8988T (cell line): ENCODE measurements at places on chromosomes 3 and 15.
A peak's percentile ranks its signal among the peaks of the same experiment; 100 is the strongest.

- no peak for DNase-seq
Observed at GRCh38 chr15:92878593-92879053, 21.5 kb upstream of the CHD2 start.

DNA sequence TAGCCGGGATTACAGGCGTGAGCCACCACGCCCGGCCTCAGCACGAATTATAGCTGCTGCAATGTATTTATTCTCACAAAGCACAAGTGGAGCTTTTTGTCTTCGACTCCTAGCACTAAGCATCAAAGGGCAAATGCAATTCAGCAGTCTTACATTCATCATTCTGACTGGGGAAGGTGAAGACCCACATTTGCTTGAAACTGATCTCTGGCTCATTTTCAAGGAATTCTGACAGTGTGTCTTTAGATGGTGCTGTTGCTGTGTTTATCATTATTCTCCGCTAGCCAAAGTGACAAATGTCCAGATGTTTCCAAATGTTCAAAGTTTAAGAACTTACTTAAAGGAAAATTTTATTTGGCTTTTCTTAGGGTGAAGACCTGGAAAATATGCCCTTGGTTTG is 55.9 kb downstream of the SGO1 start:
- no peak for DNase-seq

- DNase-seq = no peak
Observed at GRCh38 chr3:64638981-64639481, 48.8 kb downstream of the ADAMTS9 start.

GRCh38 chr3:22862111-22862510 is 341.0 kb upstream of the UBE2E2 start:
- DNase-seq = no peak

- DNase-seq = no peak
Observed at GRCh38 chr3:33064929-33065328, 32.0 kb downstream of the GLB1 start.

GRCh38 chr15:96200357-96200967 is 130.0 kb upstream of the NR2F2 start:
- DNase-seq = no peak

DNA sequence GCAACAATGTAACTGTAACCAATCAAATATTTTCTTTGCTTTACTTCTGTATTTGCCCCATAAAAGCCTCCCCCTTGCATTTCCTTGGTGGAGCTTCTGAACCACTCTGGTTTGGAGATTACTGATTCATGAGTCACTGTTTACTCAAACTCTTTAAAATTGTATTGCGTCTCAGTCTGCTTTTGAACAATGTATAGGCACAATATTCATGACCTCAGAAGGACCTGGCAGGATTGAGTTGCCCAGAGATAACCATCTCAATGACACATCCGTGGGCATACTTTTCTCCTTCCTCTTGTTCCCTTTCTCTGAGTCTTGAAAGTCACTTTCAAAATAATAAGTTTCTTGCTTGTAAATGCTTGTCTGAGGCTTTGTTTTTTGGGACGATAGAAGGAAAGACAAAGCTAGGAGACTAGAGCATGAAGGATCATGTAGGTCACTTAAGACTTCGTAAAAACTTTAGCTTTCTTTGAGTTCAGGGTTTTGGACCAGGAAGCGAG is 57.1 kb upstream of the POU1F1 start:
- DNase-seq = no peak

GRCh38 chr3:133691273-133692107 is 29.7 kb upstream of the TOPBP1 start:
- no peak for DNase-seq

GRCh38 chr3:87145553-87145952 is 81.6 kb upstream of the CHMP2B start:
- no peak for DNase-seq

- DNase-seq = peak; percentile 57
Observed at GRCh38 chr3:51675201-51675611, 4.2 kb downstream of the TEX264 start.

DNA sequence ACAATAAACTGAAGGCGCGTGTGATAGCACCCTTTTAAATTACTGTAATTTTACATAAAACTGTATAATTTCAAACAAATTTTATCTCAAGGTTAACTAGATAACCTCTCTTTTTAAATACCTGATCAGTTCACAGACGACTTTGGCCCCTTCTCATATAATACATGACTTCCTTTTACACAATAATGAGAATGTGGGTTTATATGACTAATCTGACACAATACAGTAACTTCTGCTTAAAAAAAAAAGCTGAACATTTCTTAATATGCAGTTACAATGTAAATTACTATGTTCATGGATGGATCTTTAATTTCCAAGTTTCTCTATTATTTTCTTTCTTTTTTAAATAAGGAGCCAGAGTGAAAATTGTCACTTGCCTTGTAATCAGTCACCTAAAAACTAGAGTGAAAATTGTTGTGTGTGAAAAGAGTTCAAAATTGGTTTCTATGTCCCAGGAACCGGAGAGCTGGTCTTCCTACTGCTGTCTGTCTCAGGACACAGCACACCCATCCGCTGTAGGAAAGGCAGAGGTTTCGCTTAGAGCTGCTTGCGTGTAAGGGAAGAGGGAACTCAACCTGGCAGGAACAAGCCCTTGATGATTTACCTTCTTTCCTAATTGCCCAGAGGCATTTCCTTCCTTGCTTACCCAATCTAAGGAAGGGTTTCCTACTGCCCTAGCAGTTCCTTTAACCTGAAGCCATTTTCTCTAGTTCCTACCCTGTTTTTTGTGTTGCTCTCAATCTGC is 33.3 kb downstream of the PLD1 start:
- no peak for DNase-seq

DNA sequence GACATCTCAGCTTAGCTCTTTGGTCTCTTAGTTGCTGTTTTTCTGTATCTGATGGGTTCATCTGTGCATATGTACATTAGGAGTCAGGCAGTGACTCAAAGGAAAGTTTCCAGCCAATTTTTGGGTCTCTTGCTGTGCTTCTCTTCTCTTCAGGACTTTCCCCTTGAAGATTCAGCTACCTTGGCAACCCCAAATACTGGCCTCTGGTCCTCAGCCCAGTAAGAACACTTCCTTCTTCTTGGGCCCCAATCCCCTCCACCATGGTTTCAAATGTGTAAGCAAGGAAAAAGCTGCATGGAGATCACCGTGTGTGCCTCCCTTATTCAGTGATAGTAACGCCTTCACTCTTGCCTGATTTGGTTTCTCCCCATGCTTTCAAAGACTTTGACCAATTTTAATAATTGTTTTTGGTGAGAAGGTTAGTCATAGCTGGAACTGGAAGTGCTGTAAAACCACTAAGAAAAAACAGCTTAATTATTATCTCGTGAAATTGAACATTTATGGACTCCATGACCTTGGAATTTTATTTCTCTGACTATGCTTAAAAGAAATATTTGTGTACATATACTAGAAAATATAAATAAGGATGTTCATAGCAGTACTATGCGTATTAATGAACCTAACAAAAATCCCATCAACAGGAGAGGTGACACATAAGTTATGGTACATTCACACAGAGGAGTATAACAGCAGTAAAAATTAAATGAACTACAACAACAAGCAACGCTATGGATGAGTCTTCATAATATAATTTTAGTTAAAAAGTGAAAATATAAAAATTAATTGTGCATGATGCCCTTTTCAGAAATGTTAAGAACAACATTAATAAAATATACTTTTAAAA is 125.3 kb upstream of the BCL6 start:
- DNase-seq = no peak

GRCh38 chr3:23981955-23982354 is 36.9 kb downstream of the NR1D2 start:
- DNase-seq = no peak

- no peak for DNase-seq
Observed at GRCh38 chr3:58955308-58955707, 94.5 kb downstream of the CFAP20DC start.

DNA sequence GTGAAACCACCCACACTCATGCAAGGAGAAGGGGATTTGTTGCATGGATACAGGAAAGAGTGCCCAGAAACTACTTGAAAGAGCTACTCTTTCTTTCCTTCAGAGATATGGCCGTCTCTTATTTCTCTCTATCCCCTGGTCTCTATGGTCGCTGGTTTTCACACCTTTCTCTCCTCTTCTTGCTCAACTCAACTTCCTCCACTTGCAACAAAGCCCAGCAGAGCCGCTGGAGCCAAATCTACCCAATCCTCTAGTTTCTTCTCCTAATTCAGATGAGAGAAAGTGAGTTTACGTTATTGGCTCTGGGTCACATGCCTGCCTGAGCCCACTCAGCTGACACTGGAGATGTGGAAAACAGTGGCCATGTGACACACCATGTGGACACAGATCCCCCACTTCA is 215.2 kb downstream of the OSBPL10 start:
- no peak for DNase-seq

DNA sequence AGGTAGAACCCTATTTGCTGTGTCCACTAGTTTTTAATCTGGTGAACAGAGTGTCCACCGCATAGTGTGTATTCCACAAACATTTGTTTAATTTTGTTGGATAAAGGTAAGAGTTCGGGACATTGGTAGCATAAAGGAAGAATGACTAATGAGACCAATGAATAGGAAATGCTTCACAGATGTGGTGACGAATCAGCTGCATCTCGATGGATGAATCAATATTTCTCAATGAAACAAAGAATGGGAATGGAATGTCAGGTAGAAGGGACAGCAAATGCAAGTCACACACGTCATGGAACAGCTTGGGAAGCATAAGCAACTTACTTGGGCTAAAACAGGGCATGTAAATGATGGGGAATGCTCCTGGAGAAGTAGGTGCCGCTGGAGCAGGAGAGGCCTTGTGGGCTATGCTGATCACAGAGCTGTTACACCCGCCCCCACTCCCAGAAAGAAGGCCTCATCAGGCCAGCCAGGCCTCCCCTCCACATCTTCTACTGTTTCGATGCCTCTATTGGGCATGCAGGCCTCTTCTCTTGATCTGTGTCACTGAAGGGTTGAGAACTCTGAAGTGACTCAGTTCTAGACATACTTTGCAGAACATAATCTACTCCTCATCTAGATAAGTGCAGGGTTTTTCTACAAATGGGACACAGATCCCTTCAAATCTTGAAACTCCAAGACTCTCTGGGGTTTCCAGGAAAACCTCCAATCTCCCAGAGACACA is 120.0 kb upstream of the GADL1 start:
- DNase-seq = no peak

DNA sequence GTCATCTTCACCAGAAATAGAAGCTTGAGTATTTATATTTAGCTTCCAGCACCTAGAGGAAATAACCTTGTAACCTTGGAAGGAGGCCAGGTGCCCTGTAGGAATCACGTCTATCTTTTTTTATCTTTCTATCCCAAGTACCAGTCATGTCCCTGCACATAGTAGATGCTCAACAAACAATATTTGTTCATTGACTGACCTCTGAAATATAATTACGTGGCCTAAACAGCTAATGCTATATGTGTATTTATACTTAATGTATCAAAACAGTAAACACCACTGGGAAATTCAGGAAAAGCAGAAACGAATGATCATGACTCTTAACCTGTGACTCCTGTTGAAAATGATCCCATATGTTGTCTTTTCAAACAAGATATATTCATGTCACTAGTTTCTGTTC is 97.9 kb upstream of the ADAMTSL3 start:
- no peak for DNase-seq

- no peak for DNase-seq
Observed at GRCh38 chr15:31098953-31099740, 2.4 kb downstream of the TRPM1 start.

DNA sequence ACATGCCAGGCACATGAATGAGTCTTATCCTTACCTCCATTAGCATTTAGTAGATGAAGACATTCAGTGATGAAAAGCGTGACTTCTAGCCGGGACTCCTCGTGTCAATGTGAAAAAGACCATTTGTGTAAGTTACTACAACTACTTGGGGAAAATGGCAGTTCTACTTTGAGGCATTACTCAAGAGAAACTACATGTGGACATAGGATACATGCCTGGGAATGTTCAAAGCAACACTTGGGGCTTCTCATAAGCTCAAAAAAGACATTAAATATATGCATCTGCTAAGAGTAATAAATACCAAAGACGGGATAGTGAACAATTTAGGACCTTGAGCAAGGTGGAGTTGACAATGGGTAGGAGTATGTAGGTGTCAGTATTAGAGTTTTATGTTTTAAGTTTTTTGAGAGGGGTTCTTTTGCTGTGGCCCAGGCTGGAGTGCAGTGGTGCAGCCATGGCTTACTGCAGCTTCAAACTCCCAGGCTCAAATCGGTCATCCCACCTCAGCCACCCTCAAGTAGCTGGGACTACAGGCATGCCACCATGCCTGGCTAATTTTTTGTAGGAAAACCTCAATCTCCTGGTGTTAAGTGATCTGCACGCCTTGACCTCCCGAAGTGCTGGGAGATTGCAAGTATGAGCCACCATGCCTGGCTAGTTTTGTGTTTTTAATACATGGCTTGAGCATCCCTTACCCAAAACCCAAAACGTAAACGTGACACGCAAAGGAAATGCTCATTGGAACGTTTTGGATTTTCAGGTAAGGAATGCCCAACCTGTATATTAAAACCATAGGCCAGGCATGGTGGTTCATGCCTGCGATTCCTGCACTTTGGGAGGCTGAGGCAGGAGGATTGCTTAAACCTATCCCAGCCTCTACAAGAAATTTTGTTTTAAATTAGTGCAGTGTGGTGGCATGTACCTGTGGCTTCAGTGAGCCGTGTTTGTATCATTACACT is 3.9 kb downstream of the RPLP1 start:
- no peak for DNase-seq

GRCh38 chr3:50154840-50155490 is at the start of gene SEMA3F:
TSS of gene SEMA3F (plus strand) at chr3:50155324. CDS start at chr3:50159623, 4,299 bp downstream.
- peak; percentile 99 for DNase-seq

- DNase-seq = no peak
Observed at GRCh38 chr3:61981060-61981459, 392.3 kb downstream of the FEZF2 start.

DNA sequence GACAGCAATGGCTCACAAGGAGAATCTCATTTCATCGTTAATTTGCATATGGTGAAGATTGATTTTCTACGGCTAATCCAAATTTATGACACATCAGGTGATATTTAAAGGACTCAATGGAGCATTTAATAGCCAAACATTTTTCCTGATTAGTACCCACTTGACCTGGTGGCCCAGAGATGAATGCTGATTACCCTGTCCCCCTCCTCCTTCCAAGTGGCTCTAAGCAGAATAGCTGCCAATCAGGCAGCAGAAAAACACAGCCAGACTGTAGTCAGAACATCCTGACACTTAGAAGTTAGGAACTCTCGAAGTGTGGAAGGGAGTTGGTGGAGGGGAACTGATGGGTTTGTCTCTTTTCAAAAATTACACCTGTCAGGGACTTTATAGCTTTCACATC is 302.5 kb downstream of the ZNF621 start:
- DNase-seq = no peak
